ENCODE measurements at places on chromosomes 11 and 22.

DNA sequence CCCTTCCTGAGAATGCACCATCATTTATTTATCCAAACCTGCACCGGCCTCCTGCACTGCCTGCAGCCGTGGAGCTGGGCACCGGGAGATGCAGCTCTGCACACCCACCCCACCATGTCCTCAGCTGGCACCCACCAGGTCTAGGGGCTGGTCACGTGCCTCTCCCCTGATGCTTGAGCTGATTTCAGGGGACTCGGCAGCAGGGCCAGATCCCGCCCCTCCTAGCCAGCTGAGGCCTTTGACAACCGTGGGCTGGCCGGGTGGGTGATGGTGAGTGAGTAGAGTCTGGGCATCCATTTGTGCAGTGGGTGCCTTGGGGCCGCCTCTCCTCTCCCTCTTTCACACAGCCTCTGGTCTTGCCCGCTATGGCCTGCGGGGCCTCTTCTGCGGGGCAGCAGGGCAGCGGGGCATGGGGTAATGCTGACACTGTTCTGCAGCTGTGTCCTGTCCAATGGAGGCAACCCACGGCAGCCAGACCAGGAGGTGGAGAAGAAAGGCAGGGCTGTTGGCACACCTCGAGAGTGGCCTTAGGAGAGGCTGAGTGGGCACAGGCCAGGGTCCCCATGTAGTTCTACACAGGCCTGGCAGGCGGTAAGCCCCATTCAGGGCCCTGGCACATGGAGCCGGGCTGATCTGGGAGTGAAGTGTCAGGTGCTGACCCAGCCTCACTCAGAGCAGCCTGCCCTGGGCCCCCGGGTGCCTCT, 38.5 kb upstream of the PRODH start:
- no peak for DNase-seq

GRCh38 chr11:95849087-95849825, 59.0 kb downstream of the CEP57 start:
- DNase-seq = peak; percentile 83

- no peak for DNase-seq
These were observed 674 bp upstream of the BAIAP2L2 start for GRCh38 chr22:38110863-38111852.

GRCh38 chr22:19884161-19884953, 29.7 kb upstream of the GNB1L start:
- DNase-seq = no peak

GRCh38 chr11:88012456-88012855, 162.8 kb downstream of the RAB38 start:
- no peak for DNase-seq

GRCh38 chr11:47216121-47216798, 1.5 kb downstream of the DDB2 start:
- peak; percentile 71 for DNase-seq

- no peak for DNase-seq
These were observed 89.2 kb downstream of the RTL6 start for GRCh38 chr22:44408829-44409192.

GRCh38 chr11:128734832-128735224, 41.0 kb downstream of the FLI1 start:
- no peak for DNase-seq

GRCh38 chr11:65419772-65420481, 2.7 kb upstream of the NEAT1 start:
- peak; percentile 73 for DNase-seq

- no peak for DNase-seq
These were observed 12.3 kb upstream of the SYT7 start for GRCh38 chr11:61593151-61593550.

GRCh38 chr22:25722626-25723025, 19.4 kb upstream of the MYO18B start:
- no peak for DNase-seq

DNA sequence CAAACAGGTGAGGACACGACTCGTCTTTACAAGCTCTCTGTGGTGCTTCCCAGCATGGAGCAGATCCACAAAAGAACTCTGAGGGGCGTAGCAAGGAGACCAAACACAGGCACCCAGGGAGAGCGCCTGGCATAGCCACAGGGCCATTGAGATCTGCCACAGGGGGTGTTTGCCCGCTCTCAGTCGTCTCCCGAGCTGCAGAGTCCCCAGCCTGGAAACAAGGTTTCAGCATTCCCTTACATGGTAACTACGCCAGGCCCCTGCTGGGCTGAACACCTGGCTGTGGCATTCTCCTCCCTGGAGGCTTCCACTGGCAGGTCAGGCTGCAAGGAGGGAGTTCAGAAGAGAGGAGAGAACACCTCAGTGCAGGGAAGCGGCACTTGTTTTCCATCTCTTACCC, 962.1 kb downstream of the NTM start:
- no peak for DNase-seq

DNA sequence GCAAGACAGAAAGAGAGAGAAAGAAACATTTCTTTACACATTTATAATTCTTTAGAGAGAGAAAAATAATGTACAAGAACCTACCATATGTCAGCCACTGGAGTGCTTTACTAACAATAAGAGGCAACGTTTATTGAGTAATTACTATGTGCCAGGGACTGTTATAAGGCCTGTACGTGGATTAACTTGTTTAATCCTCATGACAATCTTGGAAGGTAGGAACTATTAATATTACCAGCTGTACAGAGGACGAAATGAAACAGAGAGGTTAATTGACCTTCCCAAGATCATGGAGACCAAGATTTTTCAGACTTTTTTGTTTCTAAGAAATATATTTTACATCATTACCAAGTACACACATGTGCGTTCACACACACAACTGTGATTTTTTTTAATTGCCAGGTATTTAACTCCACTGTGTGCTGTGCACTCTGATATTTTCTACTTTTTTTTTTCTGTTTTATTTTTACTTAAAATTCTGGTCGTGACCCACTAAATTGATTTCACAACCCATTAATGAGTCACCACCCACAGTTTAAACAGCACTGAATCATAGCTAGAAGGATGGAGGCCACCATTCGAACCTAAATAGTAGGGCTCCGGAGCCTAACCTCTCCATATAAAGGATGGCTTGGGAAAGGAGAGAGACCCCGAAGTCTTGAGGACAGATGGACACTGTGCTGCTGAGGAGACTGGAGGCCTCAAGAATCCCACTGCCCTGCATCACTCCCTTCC, 21.4 kb downstream of the CREB3L1 start:
- DNase-seq = no peak

DNA sequence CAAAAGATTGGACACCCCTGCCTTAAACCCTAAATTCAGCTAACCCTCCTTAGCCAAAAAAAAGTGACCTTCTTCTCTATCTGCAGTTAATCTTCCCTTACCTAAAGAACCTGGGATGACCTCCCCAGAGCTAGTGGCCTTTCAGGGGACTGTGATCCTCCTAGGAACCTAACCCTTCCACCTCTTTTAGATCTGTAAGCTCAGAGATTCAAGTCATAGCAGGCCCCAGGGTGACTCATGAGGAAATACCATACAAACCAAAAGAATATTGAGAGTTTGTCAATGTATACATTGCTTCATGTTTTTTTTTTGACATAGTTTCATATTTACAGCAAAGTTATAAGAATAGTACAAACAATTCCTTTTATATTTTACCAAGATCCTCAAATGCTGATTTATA, 38.3 kb upstream of the CXCR5 start:
- DNase-seq = no peak

DNA sequence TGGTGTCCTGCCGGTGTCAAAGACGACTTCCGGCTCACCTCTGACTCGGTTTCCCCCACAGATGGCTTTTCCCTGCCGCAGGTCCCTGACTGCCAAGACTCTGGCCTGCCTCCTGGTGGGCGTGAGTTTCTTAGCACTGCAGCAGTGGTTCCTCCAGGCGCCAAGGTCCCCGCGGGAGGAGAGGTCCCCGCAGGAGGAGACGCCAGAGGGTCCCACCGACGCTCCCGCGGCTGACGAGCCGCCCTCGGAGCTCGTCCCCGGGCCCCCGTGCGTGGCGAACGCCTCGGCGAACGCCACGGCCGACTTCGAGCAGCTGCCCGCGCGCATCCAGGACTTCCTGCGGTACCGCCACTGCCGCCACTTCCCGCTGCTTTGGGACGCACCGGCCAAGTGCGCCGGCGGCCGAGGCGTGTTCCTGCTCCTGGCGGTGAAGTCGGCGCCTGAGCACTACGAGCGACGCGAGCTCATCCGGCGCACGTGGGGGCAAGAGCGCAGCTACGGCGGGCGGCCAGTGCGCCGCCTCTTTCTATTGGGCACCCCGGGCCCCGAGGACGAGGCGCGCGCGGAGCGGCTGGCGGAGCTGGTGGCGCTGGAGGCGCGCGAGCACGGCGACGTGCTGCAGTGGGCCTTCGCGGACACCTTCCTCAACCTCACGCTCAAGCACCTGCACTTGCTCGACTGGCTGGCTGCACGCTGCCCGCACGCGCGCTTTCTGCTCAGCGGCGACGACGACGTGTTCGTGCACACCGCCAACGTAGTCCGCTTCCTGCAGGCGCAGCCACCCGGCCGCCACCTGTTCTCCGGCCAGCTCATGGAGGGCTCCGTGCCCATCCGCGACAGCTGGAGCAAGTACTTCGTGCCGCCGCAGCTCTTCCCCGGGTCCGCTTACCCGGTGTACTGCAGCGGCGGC, 5.5 kb downstream of the B3GNT6 start:
- DNase-seq = no peak

- DNase-seq = no peak
These were observed 153.1 kb downstream of the UVRAG start for GRCh38 chr11:75968021-75968625.

GRCh38 chr11:72245263-72245816, 1.4 kb upstream of the PHOX2A start:
- no peak for DNase-seq

GRCh38 chr22:29870574-29870973, 12.4 kb upstream of the MTMR3 start:
- DNase-seq = no peak

DNA sequence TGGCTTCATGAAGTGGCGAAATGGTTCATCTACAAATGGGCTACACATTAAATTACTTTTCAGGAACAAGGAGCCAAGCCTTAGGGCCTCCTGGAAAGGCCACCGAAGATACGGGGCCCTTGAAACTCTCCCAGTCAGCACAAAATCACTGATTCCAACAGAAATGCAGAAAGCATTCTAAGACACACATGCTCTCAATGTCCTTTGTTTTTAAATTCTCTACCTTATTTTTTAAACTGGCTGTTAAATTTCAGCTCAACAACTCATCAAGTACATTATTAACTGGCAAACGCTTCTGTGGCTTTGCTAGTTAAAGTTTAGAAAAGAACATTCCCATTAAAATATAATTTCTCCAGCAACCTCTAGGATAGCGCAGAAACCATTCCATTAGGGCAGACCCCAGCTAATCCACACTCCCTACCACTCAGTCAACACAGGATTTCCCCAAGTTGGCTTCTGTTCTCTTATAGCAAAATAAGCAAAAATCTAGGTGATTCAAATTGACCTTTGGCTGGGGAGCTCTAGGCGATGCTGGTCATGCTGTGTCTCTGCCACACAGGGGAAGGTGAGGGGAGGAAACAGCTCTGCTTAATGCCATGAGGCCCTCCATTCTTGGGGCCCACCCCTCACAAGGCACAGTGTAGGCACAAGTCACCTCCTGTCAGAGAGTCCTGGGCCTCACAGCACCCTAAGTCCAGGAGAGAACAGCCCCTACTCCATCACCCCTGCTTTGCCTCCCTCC, 47.1 kb downstream of the PLEKHA7 start:
- DNase-seq = no peak

DNA sequence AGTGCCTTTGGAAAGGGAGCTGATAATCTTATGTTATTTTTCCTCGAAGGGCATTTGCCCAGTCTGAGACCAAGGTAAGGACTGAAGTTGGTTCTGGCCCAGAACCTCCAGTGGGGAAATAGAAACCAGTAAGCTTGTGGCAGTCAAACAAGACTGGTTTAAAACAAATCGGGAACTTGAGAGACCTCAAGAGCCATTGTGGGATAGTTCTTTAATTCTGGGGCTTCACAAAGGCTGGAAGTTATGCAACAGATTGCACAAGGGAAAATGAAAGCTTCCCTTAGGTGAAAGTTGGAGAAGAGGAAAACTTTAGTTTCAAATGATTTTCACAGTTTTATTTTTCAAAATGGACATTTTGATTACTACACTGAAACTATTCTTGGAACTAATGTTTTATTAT, 33.5 kb upstream of the RAB38 start:
- DNase-seq = no peak

DNA sequence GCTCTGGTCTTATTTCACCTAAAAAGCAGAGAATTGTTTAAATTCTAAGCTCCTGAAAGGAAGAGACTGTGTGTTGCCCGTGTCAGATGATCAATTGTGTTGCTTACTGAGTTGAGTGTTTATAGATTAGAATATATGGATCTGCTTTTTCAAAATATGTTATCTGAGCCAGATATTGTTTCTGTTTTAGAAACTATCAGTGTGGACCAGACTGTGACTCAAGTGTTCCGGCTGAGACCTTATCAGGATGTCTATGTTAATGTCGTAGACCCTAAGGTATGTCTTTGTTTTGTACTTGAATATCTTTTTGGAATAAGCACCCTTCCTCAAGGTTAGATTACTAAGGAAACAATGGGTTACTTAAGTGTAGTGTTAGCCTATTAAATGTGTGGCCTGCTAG, 11.0 kb downstream of the DEPDC5 start:
- DNase-seq = no peak

GRCh38 chr11:8333811-8334401, 70.2 kb upstream of the LMO1 start:
- no peak for DNase-seq

DNA sequence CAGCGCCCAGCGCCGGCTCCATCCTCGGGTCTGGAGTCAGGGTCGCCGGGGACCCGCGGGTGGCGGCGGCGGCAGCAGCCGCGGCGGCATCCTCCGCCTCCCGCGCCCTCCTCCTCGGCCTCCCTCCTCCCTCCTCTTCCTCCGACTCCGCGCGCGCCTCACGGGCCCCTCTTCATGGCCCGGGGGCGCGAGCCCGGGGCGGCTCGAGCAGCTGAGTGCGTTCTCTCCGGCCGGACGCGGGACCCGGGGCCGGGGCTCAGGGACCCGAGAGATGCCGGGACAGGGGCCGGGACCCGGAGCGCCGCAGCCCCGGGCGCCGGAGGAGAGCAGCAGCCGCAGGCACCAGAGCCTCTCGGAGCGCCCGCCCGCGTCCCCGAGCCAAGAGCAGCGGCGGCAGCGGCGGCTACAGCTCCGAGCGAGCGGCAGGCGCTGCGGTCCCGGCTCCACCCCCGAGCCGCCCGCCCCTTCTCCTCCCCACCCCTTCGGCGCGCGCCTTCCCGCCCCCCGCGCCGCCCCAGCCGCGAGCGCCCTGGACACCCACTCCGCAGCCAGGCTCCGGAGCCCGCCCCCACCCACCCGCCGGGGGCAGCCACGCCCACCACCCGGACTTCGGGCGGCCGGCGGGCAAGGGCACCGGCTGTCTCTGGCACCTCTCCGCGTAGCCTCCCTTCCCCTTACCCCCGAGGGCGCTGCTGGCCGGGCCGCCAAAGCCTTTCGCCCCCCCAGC, at the start of gene CHST1:
Gene CHST1 (minus strand): TSS at position 417 of the 727 bp plus-strand sequence. CDS start 14,699 bp downstream, outside the sequence.
- no peak for DNase-seq

Data from astrocyte of the cerebellum (primary cell).